A549 treated with CORT108297 at 1 μM for 4 hours (cell line): ENCODE measurements at places on chromosomes 2 and 18. TPM values are rescaled to one million over a fixed set of nuclear protein-coding genes. Genes with fewer than 3 reads are reported as not detected.

HOXD13 gene
- total RNA-seq, result 0.16 to 0.27 TPM (median 0.23 TPM) in 5 replicates

DDX18 gene
- 66.7 to 80.9 TPM (median 69.5 TPM) in 5 replicates for total RNA-seq

SERPINB12 gene
- not detected in 5 replicates for total RNA-seq

LYG2 gene
- not detected in 5 replicates for total RNA-seq

IGFBP2 gene
- total RNA-seq, result 59.8 to 88.9 TPM (median 83.2 TPM) in 5 replicates

RUFY4 gene
- total RNA-seq, result not detected in 5 replicates

LONRF2 gene
- total RNA-seq, result 2.5 to 3.9 TPM (median 3.4 TPM) in 5 replicates

CCDC150 gene
- total RNA-seq, result 3.8 to 5.1 TPM (median 4.8 TPM) in 5 replicates

TMEM163 gene
- total RNA-seq, result 0.08 to 0.15 TPM (median 0.09 TPM) in 5 replicates

TMEM37 gene
- total RNA-seq, result 1.1 to 2.1 TPM (median 1.8 TPM) in 5 replicates

GRP gene
- not detected in 5 replicates for total RNA-seq

TTN gene
- under 0.01 to 0.05 TPM (median under 0.01 TPM) in 5 replicates for total RNA-seq

CNGA3 gene
- total RNA-seq, result 0.06 TPM in 1 of 5 replicates, not detected in the others

INO80C gene
- total RNA-seq, result 21.4 to 25.5 TPM (median 23.1 TPM) in 5 replicates

TMEM247 gene
- total RNA-seq, result not detected in 5 replicates

LAMA1 gene
- 0.03 to 0.17 TPM (median 0.07 TPM) in 5 replicates for total RNA-seq

MARCHF4 gene
- total RNA-seq, result 40.0 to 54.4 TPM (median 45.6 TPM) in 5 replicates

EMILIN2 gene
- 8.3 to 13.6 TPM (median 11.9 TPM) in 5 replicates for total RNA-seq

FAM228B gene
- 1.3 to 3.1 TPM (median 2.1 TPM) in 5 replicates for total RNA-seq

NT5C1B gene
- not detected in 5 replicates for total RNA-seq

VSNL1 gene
- not detected in 5 replicates for total RNA-seq

BMP10 gene
- total RNA-seq, result not detected in 5 replicates

FAP gene
- 0.16 TPM in 1 of 5 replicates, not detected in the others for total RNA-seq

EML6 gene
- total RNA-seq, result 1.0 to 2.1 TPM (median 1.6 TPM) in 5 replicates

CENPA gene
- total RNA-seq, result 48.7 to 57.9 TPM (median 55.8 TPM) in 5 replicates

ZFP36L2 gene
- 20.1 to 30.4 TPM (median 25.8 TPM) in 5 replicates for total RNA-seq

STARD6 gene
- 0.15 TPM in 1 of 5 replicates, not detected in the others for total RNA-seq

COL6A3 gene
- 0.07 to 0.20 TPM (median 0.09 TPM) in 5 replicates for total RNA-seq

NOL4 gene
- not detected in 5 replicates for total RNA-seq

CGREF1 gene
- total RNA-seq, result 7.2 to 8.5 TPM (median 7.7 TPM) in 5 replicates

MOB4 gene
- 22.7 to 37.7 TPM (median 27.4 TPM) in 5 replicates for total RNA-seq

SCN2A gene
- total RNA-seq, result 0.01 to 0.06 TPM (median 0.02 TPM) in 4 of 5 replicates, not detected in the other

NT5DC4 gene
- total RNA-seq, result 0.06 TPM in 1 of 5 replicates, not detected in the others

C1QL2 gene
- 0.06 to 0.20 TPM (median 0.07 TPM) in 5 replicates for total RNA-seq

ABCG5 gene
- not detected in 5 replicates for total RNA-seq

ARMC9 gene
- 13.0 to 19.4 TPM (median 16.6 TPM) in 5 replicates for total RNA-seq

LIMS3 gene
- not detected in 5 replicates for total RNA-seq

ARHGEF33 gene
- 0.03 to 0.11 TPM (median 0.08 TPM) in 4 of 5 replicates, not detected in the other for total RNA-seq

DNAH6 gene
- total RNA-seq, result 0.01 to 0.19 TPM (median 0.12 TPM) in 5 replicates

C2orf78 gene
- not detected in 5 replicates for total RNA-seq

CRYGD gene
- not detected in 5 replicates for total RNA-seq

OSBPL6 gene
- total RNA-seq, result 4.9 to 7.9 TPM (median 7.7 TPM) in 5 replicates

MYCN gene
- 0.03 TPM in 1 of 5 replicates, not detected in the others for total RNA-seq

FAM228A gene
- total RNA-seq, result not detected in 5 replicates

TUBB6 gene
- 187 to 204 TPM (median 189 TPM) in 5 replicates for total RNA-seq

THOC1 gene
- total RNA-seq, result 17.3 to 22.8 TPM (median 20.2 TPM) in 5 replicates

EFHD1 gene
- total RNA-seq, result 1.9 to 2.9 TPM (median 2.5 TPM) in 5 replicates

SERPINB11 gene
- 0.07 to 0.13 TPM (median 0.10 TPM) in 3 of 5 replicates, not detected in the others for total RNA-seq

RIT2 gene
- not detected in 5 replicates for total RNA-seq

IKZF2 gene
- total RNA-seq, result 0.05 to 0.29 TPM (median 0.16 TPM) in 5 replicates

POTEJ gene
- total RNA-seq, result not detected in 5 replicates

SFTPB gene
- 0.10 to 0.24 TPM (median 0.13 TPM) in 5 replicates for total RNA-seq

NAT8 gene
- not detected in 5 replicates for total RNA-seq

GAD1 gene
- total RNA-seq, result 0.53 to 0.67 TPM (median 0.61 TPM) in 5 replicates

RGPD3 gene
- 0.12 to 0.20 TPM (median 0.16 TPM) in 5 replicates for total RNA-seq

NYAP2 gene
- not detected in 5 replicates for total RNA-seq

ITGB6 gene
- total RNA-seq, result 0.89 to 1.5 TPM (median 1.1 TPM) in 5 replicates

SLC9A4 gene
- not detected in 5 replicates for total RNA-seq
